ENCODE measurements at places on chromosomes 5 and 9.

DNA sequence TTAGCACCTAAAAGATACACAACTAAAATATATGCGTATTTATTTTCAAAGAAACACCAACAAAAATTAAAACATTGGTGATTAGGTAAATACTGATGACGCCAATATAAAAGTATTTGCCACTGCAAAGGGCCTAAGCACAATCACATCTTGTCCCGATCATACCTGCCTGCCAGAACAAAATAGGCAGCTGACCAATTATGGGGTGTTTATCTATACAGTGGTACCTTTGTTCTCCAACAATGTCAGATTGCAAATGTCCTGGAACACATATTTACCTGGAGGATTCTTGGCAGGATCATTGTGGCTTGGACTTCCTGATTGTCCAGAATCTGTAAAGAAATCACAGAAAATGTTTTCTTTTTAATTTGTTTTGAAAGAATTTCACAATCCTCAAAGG lies 134.5 kb downstream of the NFIB start:
- DNase-seq = no peak

DNA sequence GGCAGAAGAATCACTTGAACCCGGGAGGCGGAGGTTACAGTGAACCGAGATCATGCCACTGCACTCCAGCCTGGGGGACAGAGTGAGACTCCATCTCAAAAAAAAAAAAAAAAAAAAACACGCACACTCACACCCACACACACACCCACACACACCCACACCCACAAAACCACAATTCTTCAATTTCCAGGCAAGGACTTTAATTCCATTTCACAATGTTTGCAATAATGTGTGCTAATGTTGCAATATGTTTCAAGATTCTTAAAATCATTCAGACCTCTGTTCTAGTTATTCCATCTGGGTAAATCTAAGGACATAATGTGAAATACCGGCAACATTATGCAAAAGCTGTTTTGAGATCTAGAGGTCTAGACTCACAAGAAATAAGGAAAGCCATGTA lies 28.3 kb downstream of the CCDC69 start:
- no peak for DNase-seq

DNA sequence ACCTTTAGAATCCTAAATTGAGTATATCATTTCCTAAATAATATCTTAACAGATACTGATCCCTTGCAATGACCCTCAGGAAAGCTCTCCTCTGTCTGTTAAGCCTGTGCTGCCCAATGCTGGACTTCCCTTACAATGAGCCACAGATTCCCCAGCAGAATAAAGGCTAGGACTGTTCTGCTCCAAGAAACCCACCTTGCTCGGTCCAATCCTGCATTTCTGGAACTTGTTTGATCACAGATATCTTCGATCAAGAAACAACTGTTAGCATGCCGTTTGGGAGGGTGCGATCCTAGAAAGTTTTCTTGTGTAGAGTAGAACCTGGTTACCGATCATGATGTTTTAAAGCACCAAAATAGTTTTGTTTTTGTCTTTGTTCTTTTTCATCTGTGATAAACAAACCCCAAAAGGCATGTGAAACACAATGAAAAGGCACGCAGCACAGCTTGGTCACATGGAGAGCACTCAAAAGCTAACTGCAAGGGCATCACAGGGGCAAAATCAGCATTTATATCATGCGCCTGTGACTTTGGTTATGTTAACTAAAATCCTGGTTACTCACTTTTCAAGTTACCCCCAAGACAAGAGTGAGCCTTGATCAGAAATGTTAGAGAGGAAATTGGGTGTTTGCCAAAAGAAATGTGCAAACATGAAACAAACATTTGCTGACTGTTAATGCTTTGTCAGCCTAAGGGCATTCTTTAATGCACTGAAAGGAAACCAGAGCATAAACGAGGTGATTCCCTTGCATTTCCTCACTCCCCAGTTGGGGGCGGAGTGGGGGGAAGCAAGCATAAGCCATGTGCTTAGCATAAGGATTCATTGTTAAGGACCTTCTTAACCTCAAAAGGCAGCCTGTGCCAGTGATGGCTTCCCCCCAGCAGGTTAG lies 61.9 kb upstream of the ADAMTS16 start:
- no peak for DNase-seq

DNA sequence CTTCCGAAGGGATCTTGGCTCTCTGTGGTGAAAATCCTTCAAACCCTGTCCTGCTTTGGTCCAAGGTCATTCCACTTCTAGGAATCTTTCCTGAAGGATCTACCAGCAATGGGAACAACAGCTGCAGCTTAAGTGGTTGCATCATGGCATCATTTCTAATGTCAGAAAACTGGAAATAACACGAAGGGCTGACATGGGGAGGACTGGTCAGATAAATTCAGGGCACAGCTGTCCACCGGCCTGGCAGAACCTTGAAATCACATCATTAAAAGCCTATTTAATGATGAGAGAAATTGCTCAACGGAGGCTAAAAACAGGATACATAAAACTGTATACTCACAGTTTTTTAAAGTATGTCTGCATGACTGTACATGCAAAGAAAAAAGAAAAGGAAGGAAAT lies 28.3 kb downstream of the OLFML2A start:
- no peak for DNase-seq

- no peak for DNase-seq
These were observed 58.4 kb downstream of the APC start for GRCh38 chr5:112795944-112796678.

GRCh38 chr5:62465985-62466925 lies 53.7 kb downstream of the IPO11 start:
- DNase-seq = no peak

- no peak for DNase-seq
These were observed 1.8 kb downstream of the MARVELD2 start for GRCh38 chr5:69416699-69417098.

DNA sequence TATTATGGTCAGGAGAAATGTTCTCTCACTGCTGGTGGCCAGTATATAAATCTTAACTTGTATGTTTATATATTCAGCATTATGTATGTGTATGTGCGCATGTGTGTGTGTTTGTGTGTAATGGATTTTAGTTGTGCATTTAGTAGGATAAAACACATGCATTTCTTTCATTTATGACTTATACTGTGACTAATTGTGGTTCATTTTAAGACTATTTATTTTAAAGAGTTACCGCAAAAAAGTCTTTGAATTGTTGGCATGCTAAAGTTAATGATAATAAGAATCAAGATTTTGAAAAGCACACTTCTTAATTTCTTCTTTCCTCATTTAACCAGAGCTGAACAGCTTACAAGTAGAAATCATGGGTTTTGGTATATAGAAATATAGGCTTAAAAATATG lies 60.9 kb downstream of the RAI14 start:
- no peak for DNase-seq

- DNase-seq = no peak
These were observed 182.2 kb downstream of the NNT start for GRCh38 chr5:43785198-43785597.

- DNase-seq = no peak
These were observed 64.7 kb upstream of the PRLR start for GRCh38 chr5:35294976-35295375.

- no peak for DNase-seq
These were observed 72.8 kb downstream of the STARD4 start for GRCh38 chr5:111439473-111440075.

DNA sequence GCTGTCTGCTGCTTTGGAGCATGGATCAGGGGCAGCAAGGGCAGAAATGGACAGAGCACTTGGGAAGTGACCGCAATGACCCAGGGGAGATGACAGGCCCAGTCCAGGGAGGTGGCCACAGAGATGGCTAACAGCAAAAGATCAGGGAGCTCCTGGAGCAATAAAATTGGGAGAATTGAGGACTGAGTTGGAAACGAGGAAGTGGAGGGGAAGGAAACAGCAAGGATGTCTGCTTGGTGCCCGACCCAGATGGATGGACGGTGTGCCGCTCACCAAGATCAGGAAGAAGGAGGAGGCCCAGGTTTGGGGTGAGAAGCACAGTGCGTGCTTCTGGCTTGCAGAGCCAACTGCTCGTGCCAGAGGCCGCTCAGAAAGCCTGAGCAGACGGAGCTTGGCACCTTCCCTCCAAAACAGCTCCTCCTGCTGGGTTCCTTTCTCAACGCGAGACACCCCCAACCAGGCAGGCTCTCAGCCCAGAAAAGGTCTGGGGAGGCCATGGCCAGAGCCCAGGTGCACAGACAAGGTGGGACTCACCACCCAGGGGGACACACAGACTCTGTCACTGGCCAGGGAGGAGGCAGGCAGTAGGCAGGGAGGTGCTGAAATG lies 1.7 kb upstream of the SLC34A1 start:
- no peak for DNase-seq

- DNase-seq = no peak
These were observed 9.6 kb upstream of the ATP6V0E1 start for GRCh38 chr5:172973931-172974330.

DNA sequence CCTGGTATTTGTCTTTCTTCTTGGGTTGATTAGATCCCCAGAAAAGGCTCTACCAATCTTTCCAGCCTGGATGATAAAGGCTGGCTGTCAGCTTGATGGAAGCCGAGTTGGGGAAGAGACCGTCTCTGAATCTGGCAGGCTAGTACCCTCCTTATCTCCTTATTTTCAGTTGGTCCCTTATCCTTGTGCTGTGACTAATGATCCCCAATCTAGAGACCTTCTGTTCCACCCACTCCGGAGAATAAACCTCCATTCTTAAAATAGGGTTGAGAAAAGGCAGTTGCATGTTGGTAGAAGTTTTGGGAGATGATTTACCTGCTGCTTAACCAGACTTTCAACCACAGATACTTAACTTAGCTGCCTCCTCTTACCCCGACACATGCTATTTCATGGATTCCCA lies 52.3 kb downstream of the PRKACG start:
- DNase-seq = no peak

DNA sequence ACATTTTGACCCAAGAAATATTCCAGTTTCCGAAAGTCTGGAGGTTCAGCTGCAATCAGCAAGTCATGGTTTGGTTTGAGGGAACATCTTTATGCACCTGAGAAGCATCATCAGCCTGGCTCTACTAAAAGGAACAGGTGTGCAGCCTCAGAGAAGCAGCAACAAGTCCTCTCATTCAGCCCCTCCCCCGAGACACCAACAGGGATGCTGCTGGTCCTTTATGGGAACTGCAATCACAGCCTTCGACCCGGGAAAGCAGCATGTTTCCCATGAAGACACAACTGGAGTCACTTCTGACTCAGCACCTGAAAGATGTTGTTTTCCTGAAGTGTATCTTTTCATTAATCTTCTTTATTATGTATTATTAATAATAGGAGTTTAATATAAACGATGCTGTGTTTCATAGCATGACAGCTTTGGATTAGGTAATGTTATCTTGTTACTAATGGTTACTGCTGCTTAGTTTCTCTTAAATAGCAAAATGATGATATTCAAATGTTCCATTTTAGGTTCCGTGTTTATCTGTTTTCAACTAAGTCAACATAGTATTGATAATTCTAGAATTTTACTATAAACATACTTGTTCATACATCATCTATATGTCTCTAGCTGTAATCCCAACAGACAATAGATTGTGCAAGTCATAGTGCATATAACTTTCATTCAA lies 15.6 kb upstream of the NREP start:
- no peak for DNase-seq

- DNase-seq = no peak
These were observed 411.2 kb upstream of the IRX4 start for GRCh38 chr5:2293906-2294305.

- no peak for DNase-seq
These were observed 322.7 kb upstream of the SEMA6A start for GRCh38 chr5:116897291-116897690.

DNA sequence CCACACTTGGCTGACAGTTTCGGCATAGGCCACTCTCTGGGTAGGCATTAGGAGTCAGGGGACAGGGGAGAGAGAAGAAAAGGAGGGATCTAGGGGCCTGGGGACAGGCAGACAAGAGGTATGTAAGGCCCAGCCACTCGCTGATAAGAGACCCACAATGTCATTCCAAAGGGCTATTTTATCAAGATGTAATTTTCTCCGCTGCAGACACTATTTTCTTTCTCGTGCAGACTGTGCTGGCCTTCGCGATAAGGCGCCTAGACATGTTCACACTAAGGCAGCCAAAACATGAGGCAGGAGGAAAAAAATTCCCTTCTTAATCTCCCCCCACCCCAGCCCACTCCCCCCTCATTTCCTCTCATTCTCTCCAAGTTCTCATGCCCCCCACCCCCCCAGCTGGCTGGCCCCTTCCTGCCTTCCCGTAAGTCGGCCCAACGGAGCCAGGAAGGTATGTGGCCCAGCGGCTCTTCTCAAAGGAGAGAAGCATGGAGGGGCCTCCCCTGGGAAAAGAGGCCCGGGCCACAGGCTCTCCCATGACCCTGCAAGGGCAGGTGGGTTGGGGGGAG lies 44.9 kb upstream of the SYNPO start:
- DNase-seq = no peak

DNA sequence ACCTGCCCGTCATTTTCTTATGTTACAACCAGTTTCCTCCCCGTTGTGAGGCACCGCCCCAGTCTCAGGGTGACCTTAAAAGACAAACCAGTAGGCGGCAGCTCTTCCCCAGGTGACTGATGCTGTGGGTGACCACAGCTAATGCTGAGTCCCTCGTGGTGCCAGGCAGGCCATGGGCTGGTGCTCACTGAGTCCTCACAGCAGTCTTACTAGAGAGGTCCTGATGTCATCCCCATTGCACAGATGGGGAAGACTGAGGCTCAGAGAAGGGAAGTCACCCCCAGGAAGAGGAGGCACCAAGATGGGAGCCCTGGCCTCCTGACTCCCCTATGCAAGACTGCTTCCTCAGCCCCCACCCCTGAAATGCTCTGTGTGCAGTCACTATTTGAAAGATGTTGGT lies 978 bp downstream of the CFAP157 start:
- DNase-seq = no peak

- no peak for DNase-seq
These were observed 334.7 kb downstream of the OSTF1 start for GRCh38 chr9:75422944-75423522.

DNA sequence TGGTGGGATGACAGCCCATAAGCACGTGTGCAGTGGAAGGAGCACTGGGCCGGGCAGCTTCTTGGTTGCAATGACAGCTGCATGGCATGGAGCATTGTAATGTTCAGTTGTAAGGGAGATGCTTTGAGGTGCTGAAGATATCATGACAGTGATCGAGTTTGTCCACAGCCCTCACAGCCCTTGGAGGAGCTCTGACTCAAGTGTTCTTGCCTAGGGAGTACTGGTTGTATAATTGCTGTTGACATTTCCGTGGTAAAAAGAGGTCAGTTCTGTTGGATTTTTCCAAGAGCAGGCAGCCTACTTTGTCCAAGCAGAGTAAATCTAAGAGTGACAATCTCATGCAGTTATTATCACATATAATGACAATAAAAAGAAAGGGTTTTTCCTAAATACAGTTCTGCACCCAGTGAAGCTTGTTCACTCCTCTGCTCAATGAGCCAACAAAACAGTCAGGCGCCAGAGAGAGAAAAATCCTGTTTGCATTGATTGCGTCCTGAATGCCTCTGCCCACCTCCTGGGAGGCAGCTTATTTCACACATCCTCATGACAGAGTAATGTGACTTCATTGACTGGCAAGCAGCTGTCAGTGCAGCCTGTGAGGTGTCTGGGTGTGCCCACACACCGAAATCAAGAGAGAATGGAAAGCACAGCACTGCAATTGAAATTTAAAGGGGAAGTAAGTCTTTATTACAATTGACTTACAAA lies 248.0 kb downstream of the NTRK2 start:
- DNase-seq = no peak

Data from esophagus squamous epithelium (tissue), 5 donors.